SK-MEL-5 (cell line): ENCODE measurements at places on chromosomes 5 and 9.

- no peak for DNase-seq
Measured at GRCh38 chr5:91865915-91866314, 482.8 kb upstream of the ARRDC3 start.

- no peak for DNase-seq
Measured at GRCh38 chr5:175830586-175831300, 40.6 kb upstream of the CPLX2 start.

GRCh38 chr9:120358877-120359276, 221.1 kb downstream of the CDK5RAP2 start:
- DNase-seq = no peak

DNA sequence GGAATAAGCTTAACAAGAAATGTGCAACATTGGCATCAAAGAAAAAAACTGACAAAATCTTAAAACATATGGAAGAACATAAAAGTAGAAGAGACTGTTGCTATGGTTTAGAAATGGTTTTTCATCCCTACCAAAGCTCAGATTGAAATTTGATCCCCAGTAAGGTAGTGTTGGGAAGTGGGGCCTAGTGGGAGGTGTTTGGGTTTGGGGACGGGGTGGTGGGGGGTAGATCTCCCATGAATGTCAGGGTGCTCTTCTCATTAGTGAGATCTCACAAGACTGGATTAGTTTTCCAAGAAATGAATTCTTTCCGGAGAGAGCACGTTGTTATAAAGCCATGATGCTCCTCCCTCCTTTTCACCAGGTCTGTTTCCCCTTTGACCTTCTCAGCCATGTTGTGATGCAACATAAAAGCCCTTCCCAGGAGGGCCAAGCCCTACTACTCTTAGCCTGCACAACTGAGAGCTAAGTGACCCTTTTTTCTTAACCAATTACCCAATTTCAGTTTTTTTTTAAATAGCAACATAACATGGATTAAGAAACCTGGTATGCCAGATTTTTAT, 10.6 kb downstream of the TMEM167A start:
- DNase-seq = no peak

GRCh38 chr5:103373597-103374472, 115.3 kb downstream of the MACIR start:
- DNase-seq = no peak

DNA sequence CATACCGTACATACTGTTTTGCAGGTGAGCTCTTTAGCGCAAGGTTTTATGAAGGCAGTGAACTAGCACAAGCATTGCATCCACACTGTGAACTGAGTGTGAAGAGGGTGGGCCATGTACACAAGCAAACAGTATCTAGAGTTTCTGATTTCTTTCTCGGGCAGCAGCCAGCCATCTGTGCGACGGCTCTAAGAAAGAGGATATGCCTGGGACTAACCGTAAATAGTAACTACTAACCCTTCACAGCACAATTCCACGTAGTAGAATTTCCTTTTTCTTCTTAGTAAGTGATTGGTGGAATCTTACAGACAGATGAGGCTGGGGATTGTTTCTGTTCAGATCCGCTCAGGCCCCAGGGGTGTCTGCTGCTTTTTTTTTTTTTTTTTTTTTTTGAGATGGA, 89.0 kb downstream of the DRD1 start:
- no peak for DNase-seq

DNA sequence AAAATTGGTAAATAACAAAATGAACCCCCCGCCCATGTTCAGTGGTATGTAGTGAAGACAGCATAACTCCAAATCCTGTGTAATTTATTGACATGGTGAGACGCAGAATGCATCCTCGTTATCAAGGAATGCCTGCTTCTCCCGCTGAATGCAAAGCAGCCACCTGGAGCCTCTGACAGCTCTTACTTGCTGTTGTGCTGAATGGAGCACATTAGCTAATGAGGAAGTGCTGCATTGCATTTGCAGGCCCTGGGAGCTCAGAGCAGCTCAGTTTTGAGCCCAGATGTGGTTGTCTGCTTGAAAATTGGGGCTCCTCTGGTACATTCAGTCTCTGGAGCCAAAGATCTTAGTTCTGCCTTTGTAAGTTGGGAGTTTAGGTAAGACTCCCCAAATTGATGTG, 28.9 kb downstream of the PLAC8L1 start:
- no peak for DNase-seq

DNA sequence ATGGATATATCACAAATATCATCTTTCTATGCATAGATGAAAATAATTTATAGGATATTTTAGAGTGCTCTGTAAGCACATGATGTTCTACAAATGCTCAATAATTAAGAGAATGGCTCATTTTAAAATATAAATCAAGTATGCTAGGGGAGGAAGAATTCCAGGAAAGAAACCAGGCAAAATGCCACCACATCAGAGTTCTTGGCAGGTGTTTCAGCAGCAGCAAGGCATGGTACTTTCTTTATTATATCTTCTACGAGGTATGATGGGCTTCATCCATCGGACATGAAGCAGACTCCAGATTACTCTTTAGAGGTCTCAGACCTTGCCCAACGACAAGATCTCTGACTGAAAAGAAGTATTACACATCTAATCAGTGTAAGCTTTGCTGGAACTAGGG, 316.3 kb upstream of the ARRDC3 start:
- no peak for DNase-seq

DNA sequence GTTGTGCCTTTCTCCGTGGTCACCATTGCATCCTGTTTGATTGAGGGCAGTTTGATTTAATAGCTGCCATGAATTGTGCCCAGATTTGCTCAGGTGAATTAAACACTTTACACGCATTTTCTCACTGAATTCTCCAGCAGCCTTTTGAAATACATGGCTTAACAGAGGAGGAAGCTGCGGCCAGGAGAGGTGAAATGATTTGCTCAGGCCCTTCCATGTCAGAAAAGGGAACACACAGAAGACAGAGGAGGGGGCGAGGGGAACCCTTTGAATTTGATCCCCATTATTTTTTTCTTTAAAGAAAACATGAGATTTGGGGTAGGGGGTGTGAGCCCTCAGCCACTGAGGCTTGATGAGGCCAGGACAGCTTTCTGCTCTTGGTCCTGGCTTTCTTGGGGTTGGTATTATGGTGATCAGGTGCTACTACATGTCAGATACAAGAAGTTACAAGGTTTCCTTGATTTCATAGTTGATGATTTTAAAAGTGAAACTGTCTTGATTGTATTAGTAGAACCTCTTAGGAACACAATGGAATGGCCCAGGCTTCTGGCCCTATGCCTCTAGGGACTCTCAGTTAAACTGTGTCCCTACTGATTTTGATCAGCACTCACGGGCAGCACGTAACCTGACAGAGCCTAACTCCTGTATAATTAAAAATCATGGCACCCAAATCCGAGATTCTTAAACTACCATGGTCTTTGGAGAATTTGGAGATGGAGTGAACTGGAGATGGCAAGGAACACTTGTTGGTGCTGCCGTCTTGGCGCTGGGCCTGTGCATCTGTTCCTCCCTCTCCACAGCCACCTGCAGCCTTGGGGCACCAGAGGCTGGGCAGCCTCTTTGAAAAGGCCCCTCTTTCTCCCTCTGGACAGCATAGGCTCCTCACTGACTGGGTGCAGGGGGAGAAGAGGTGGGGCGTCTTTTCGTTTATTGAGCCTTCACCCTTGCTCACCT, 107.9 kb downstream of the TRIO start:
- DNase-seq = no peak

DNA sequence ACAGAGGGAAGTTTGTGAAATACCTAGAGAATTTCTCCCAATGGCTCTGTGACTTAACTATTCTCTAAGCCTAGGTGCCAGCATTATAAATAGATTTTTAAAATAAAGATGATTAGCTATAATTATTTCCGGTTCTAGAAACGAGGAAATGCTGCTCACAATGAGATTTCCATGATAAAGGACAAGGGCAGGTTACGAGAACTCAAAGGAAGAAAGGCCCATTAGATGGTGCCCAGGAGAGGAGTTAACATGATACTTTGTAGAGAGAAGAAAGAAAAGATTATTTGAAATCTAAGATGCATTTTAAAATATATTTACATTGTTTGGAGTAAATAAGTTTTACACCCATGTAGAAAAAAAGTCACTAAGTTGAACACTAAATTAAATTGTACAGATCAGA, 538.3 kb upstream of the PTGER4 start:
- no peak for DNase-seq

DNA sequence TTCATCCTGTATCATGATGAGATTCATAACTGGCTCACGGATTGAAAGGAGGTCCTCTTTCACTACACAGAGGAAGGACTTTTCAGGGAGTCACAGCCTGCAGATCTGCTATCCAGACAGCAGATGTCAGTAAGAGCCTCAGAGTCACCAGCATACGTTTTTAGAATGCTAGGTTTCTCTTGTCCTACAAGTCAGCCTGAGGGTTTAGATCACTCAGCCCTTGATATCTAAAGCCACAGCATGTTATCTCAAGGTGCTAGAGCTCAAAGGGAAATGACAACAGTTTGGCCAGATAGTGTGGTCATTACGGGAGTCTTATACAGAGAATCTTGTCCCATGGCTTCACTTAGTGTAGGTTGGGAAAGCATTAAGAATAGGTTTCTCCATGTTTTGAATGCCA, 30.9 kb upstream of the SLC46A2 start:
- peak; percentile 74 for DNase-seq

- DNase-seq = no peak
Measured at GRCh38 chr5:77892061-77893010, 116.2 kb upstream of the TBCA start.

- DNase-seq = no peak
Measured at GRCh38 chr5:56253126-56253525, 20.0 kb upstream of the ANKRD55 start.

- no peak for DNase-seq
Measured at GRCh38 chr5:148532969-148533670, 121.2 kb downstream of the HTR4 start.

- no peak for DNase-seq
Measured at GRCh38 chr5:92594031-92594430, 987.0 kb downstream of the NR2F1-AS1 start.

DNA sequence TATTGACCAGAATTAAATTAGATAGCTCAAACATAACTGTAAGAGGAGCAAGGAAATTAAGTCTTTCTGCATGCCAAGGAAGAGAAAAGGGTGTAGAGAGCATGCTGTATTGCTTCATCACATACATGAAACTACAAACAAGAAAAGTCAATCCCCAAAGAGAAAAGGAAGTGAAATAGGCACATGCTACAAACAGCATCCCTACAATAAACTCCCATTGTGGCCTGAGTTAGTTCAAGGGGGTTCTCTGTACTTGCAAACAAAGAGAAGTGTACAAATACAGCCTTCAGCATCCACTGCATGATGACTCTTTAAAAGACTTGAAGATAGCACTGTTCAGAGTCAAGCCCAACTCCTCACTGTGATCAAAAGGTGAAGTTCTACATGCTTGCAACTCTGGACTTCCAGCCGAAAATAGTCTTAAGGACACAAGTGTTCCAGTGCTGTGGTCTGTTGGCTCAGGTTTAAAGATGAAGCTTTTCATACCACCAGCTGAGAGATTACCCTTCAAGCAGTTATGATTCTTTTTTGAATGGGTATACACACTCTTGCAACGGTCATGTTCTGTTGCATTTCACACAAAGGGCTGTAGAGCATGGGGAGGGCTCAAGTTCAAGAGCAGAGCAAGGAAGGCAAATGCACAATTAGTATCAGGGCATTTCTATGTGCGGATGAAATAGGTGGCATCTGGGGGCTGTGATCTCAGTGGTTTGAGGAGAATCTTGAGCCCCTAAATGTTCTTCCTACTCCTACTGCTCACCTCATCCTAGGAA, 534.5 kb downstream of the EBF1 start:
- DNase-seq = no peak

- peak; percentile 51 for DNase-seq
Measured at GRCh38 chr5:57276353-57276752, 102.5 kb downstream of the GPBP1 start.

DNA sequence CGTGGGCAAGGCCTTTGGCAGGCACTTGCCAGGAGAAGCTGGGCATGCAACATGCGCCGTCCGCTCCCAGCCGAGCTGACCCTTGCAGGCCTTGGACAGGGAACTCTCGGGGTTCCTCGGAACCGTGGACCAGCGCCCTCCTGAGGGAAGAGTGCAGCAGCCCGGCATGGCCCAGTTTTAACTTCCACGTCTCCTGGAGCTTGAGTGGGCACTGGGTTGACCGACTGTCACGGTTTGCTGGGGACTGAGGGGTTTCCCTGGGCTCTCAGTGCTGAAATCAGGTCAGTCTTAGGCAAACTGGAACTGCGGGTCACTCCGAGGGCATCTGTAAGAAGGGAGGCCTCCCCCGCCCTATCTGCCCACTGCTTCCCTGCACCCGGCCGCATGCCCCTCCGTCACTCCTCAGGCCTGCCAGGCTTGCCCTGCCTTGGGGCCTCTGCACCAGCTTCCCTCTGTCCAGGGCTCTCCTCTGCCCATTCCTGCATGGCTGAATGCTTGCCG, 87.0 kb upstream of the PHYKPL start:
- DNase-seq = no peak

- no peak for DNase-seq
Measured at GRCh38 chr9:138013273-138013672, 135.7 kb downstream of the CACNA1B start.

DNA sequence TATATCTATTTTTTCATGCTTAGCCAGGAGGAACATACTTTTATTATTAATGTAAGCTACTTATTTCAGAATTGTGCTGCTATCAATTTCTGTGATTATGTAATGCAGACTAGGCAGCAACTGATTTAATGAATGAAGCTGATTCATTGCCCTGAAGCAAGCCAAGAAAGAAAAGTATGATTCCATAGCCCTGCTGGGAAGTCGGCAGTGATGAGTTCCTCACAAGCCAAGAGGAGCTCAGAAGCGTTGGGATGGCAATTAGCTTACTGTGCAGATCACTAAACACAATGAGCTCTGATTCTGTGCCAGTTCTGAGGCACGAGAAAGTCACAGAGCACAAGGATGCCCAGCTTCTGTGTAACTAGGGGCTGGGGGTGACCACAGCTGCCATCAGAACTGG, 254.3 kb upstream of the KLF9 start:
- no peak for DNase-seq

DNA sequence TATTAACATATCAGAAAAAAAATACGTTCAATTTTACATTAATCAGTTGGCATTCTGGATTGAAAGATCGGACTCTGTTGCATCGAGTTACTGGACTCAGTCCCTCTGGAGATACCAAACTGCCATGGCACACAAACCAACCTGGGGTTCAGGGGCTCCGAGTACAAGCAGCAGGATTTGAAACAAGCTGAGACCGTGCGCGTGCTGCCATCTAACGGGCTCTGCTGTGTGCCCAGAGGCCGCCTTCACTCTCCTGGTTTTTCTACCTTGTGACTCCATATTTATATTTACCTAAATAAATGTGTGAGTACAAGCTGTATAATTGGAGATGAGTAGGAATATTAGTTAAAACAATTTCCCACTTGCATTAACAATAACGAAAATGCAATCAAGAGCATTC, 48.2 kb downstream of the ANXA1 start:
- peak; percentile 74 for DNase-seq

DNA sequence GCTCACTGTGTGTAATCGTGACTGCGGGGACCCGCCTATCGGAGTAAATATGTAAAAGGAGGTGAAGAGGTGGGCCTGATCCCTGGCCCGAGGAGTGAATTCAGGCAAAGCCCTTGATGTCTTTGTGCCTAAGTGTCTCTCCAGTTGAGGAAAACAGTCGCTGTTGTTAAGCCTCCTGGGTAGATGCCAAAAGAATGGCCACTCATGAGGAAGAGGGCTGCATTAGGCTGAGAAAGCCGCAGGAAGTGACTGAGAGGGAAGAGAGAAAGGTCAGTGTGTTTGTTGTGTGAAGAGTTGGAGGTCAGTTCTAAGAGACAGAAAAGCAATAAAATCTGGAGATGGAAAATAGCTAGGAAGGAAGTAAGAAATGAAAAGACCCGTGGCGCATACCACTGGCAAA, 35.8 kb upstream of the PIP5K1B start:
- peak; percentile 33 for DNase-seq

- DNase-seq = no peak
Measured at GRCh38 chr9:134947265-134947955, 29.7 kb upstream of the FCN1 start.
